ENCODE measurements at places on chromosomes 4 and X.

GRCh38 chr4:73376976-73377375, 27.1 kb upstream of the ALB start:
- no peak for DNase-seq

DNA sequence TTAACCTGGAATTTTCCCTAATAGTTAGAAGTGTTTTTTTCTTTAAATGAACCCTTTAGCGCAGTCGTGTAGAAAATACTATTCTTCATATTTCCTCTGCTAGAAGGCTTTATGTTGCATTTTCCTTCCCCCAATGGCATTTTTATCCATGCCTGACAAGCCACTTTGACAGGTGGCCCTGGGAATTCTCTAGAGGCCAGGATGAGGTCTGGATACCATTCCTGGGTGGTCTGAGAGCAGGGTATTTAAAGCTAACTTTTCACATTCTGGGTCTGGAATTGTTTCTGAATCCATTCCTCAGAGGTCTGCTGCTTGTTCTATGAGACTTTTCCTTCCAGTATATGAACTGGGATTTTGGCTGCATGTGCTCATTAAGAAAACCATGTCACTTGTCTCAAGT, 31.2 kb upstream of the PDGFRA start:
- DNase-seq = no peak

DNA sequence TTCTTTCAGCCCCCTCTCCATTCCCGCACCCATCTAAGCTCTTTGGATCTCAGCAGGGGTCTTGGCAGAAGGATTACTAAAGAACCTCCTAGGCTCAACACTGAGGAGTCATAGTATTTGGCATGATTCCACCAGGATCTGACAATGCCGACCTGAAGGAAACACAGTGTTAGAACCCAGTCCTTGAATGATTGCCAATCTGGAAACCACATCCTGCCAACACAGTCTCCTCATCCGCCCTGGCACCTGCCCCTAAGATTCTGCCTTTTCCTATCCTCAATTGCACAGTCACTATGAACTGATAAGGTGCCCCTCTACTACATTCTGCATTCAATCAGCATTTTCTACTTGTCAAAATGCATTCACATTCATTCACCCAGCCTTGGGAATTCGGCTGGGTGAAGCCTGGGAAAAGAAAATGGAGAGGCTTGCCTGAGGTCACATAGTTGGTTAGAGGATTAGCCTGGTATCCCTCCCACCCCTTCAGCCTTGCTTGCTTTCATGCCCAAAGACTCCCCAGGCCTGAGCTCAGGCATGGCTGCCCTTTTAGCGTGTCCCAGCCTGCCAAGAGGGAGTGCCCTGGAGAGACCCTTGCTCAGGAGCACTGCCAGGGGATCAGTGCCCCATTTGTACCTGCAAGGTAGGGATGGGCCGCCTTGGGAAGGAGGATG, 2.2 kb upstream of the CLDN2 start:
- DNase-seq = no peak

- DNase-seq = no peak
Observed at GRCh38 chrX:68534691-68535090, 35.8 kb downstream of the YIPF6 start.

DNA sequence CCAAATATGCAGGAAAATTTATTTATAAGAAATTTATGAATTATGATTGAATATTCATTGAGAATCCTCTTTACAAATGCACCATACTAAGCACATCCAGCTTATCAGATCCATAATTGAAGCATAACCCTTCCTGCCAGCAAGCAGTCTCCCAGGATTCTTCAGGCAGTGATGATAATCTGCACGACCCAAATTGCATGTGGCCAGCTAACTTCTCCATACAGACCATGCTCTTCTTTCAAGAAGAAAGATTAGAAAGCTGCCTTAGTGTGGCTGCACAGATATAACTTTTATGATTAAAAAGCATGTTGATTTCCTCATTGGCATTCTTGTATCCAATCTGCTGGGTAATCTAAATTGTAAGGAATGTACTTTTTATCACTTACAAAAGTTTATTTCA, 3.3 kb upstream of the CBR4 start:
- DNase-seq = no peak

GRCh38 chrX:29528281-29528680, 687.1 kb upstream of the MAGEB2 start:
- DNase-seq = no peak

GRCh38 chrX:118352566-118352965, 6.7 kb downstream of the WDR44 start:
- no peak for DNase-seq

Measured in stimulated activated CD8-positive, alpha-beta memory T cell treated with anti-CD3 and anti-CD28 coated beads, Interleukin-7, amount 100 ng/mL, for 1 hour (primary cell).